T-helper 1 cell (primary cell): ENCODE measurements at places on chromosomes 7 and 10.

DNA sequence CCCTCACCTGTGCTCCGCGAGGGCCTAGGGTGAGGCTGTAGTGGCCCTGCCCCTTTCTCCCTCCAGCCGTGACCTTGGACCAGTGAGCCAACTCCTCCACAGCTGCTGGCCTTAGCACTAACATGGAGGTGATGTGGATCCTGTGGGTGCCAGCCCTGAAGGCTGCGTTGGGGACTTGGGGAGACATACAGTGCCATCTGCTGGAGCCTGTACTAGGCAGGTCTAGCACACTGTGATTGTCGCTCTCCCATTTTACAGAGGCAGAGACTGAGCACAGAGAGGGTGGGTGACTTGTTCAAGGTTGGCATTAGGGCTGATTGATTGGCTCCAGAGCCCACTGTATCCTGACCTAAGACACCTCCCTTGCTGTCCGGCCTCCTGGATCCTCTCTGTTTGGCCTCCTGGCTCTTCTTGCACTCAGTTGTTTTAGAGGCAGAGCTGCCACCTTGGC lies 37.6 kb downstream of the PRF1 start:
- no peak for DNase-seq

DNA sequence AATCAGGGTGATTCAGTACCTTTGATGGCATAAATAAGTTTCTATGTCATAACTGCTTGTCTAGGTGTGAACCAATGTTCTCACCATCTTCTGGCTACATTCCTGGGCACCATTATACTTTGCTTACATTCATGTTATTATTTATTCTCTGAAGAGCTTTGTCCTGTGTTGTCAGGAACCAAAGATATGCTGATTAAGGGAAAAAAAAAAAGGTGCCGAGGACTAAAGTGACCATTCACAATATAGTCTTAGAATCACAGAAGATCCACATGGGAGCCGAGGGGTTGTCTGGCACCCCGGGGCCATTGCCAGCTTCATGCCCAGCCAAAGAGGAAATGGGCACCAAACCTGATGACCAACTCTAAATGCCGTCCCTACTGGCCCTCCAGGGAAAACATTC lies 329.2 kb upstream of the NFE2L3 start:
- no peak for DNase-seq

DNA sequence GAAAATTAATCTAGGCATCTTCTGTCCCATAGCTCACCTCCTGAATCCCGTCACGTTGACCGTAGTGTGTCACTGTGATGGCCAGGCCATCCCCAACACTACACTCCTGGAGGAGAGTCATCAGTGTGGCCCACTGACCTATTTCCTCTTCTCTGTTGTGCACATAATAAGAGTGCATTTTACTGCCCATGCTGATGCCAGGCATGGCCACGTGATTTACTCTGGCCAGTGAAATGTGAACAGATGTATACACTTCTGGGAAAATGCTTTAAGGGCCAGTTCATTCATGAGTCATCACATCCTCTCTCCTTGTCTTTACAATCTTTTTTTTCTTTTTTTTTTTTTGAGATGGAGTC lies 101.9 kb upstream of the PIP4K2A start:
- DNase-seq = no peak

- DNase-seq = no peak
These were observed 30.5 kb downstream of the SLC13A4 start for GRCh38 chr7:135697276-135698049.

GRCh38 chr10:5806745-5807144 lies 6.5 kb downstream of the GDI2 start:
- no peak for DNase-seq

- no peak for DNase-seq
These were observed 167.4 kb downstream of the CSTF2T start for GRCh38 chr10:51532044-51532443.

- no peak for DNase-seq
These were observed 1.6 kb upstream of the ZC3HAV1 start for GRCh38 chr7:139111147-139111546.

DNA sequence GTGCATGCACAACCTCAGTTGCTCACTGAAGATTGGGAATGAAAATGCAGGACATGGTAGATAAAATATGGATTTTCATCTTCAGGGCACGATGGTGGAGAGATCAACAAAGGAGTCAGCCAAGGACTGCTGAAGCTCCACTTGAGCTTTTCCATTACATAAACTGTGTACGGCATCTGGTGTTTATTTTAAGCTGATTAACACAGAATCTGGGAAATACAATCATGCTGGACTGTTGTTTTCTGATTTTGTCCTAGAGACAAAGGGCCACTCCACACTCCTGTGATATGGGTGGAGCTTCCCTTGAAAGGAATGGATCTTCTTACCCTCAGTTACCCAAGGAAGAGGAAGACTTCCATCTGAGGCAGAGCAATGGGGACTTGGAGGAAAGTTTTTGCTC lies 120.6 kb downstream of the SAMD9 start:
- DNase-seq = no peak

- peak; percentile 59 for DNase-seq
These were observed 1.8 kb downstream of the GOLGA7B start for GRCh38 chr10:97851341-97852001.

- no peak for DNase-seq
These were observed 3.7 kb upstream of the MCU start for GRCh38 chr10:72688208-72688651.

DNA sequence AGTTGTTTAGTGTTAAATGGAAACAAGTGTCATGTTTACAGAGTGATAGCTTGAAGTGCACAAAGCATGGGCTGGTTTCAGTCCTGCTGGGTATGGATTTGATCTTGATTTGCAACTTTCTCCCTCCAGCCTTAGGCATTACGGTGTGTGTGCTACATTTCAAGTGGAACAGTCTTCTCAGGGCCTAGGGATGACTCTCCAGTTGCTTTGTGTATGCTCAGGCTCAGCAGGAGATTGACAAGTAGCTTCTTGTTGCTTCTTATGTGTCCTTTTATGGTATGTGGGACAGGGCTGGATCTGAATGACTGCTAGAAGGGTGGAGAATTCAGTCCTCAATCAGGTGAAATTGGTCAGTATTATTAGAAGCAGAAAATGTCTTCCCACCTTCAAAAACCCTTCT lies 51.3 kb upstream of the PLEKHA1 start:
- DNase-seq = no peak

GRCh38 chr10:124678557-124679240 lies 65.5 kb downstream of the FAM53B start:
- DNase-seq = peak; percentile 41

DNA sequence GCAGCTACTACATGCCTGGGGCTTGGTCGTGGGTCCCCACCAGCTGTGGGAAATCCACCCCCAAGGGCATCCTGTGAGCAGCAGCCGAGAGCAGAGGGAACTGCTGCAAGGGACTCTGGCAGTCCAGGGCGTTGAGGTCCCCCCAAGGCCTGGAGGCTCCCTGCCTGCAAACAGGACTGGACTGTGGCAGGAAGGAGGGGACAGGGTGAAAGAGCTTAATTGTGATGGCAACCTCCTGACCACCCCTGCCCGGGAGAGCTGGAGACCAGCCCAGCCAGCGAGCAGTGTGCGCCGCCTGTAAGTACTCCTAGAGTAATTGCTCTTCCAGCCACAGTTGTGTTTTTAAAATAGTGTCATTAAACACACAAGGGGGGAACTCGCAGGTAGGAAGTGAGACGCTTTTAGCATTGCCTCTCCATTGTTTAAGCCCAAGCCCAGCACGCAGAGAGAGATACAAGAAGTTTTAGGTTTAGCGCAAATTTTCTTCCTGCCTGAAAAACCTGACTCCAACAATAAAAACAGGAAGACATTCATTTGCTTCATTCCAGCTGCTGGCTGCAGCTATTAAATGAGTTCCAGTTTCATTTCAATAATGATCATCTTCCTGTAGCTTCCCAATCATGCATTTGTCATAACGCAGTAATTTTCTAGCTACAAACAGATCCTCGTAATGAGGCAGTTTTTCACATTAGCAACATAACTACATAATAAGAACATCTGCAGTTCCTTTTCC lies 111.1 kb downstream of the EBF3 start:
- no peak for DNase-seq

DNA sequence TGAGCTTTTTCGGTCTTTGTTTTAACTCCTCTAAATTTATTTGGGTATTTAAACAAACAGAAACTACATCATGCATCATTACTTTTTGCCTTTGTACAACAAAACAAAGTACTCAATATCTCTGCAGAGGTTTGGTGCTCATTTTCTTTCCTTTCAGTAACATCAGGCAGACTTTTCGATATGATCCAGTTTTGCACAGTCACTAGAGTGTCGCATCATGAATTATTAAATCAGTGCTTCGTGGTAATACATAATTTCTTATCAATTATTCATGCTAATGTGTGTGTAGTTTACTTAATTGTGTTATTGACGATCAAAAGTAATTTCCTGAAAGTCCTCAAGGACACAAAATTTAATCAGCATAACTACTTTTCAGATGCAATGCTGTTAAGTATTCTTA lies 31.8 kb downstream of the DRGX start:
- DNase-seq = no peak

DNA sequence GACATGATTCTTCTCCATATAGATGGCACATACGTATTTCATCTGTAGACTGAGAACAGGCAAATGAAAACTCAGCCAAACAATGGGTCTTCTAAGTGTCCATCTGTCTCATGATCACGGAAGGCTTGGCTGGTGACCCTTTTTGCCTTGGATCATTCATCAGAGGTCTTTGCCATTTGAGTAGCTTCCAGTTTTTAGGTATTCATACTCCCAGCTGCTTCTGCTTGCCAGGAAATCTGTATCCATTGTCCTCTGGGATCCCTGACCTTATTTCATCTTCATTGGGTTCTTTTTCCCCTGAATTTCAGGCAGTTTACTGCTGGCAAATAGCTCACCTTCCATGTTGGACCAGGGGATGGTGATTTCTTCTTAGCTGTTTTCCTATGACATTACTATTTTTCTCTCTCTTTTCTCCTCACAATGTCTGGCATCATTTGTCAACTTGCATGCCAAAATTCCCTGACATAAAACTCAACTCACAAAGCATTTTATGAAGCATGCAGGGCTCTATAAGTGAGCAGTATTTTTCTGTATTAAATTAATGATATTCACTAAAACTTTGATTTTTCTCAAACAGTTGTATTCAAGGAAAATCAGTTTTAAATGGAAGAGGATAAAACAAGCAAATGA lies 241.2 kb downstream of the DNAJB9 start:
- no peak for DNase-seq

- DNase-seq = no peak
These were observed 349 bp upstream of the ERVW-1 start for GRCh38 chr7:92478095-92478494.

- no peak for DNase-seq
These were observed 14.9 kb downstream of the CCL26 start for GRCh38 chr7:75756991-75757676.

DNA sequence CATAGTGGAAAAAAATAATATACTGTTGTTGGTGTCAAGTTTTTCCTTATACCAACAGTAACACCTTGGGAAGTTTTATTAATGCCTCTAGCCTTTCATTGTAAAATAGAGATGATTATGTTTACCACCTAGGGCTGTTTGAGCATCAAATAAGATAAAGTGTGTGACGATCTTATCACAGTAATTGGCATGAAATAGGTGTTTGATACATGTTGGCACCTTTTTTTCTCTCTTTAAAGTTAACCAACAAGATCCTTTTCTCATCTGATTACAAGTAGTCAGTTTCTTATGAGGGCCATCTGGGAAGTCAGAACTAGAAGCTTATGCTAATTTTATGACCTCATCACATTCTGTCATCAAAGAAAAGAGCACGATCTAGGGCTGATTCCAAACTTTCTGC lies 669.5 kb downstream of the CCSER2 start:
- no peak for DNase-seq

GRCh38 chr7:148303295-148304082 lies 287.1 kb upstream of the C7orf33 start:
- DNase-seq = no peak

- DNase-seq = no peak
These were observed 12.7 kb downstream of the MYO1G start for GRCh38 chr7:44965937-44966730.

DNA sequence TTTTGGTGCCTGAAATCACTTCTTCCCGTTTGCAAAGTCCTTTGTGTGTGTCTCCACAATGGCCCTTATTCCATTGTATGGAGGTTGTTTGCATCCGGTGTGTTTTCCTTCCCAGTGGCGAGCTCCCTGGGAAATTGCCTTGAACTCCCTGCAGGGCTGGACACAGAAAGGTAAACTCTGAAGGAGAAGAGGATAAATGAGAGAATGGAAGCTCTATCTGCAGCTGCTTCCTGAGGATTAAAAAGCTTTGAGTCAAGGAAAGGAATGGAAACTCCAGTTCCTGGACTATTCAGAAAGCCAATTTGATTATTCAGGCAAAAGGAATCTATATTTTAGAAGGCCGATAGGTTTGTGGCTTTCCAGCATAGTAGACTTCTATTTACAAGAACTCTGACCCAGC lies 4.4 kb upstream of the GRK5 start:
- no peak for DNase-seq

- no peak for DNase-seq
These were observed 78.9 kb upstream of the DDC start for GRCh38 chr7:50644114-50644513.

- no peak for DNase-seq
These were observed 10.4 kb downstream of the TM9SF3 start for GRCh38 chr10:96576277-96576980.

DNA sequence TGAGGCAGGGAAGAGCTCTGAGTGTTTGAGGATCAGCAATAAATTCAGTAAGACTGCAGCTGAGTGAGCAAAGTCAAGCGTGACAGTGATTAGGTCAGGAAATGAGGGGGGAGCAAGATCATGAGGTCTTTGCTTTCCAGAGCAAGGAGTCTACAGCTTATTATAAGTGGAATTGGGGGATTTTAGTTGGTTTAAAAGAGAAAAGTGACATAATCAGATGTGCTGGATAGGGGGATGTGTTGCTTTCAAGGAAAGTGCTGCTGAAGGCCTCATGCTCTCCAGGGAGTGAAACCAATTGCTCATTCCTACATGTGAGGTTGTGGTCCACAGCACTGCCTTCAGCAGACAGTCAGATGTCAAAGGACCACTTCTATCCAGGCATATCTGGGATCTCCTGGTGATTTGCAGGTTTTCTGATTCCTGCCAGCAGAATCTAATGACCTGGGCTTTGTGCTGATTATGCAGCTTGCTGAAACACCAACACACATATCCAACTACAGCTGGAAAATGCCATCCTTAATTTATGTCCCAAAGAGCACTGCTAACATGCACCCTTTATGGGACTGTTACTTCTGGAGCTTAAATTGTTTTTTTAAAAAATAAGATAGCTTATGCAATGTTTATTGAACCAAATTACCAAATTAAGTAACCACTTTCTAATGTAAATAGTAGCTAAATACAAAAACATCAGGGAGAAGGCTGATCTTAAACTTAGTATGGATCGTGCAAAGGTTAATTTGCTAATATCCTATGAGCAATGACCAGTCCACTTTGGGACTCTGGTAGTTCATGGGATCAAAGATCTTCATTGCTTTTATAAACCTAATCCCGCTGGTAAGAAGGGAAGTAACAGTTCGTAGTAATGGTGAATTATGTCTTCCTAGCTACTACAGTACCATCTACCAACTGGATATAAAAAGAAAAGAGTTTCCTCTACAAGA lies 607.6 kb downstream of the KCNMA1 start:
- DNase-seq = no peak

DNA sequence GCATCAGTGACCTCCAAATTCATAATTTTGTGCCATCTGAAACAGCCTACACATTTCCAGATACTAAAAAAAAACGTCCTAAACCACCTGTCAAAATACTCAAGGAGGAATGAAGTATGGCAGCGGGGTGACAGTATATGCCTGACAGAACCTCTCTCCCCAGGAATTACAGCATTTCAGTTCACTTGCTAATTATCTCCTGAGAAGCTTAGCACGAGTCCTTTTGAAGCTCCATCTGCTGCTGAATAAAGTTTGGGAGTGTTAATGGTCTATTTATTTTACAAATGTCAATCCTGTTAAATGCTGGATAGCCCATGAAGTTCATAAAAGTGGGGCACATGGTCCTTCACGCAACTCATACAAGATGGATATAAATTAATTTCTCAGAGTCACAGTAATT lies 29.4 kb upstream of the ANLN start:
- DNase-seq = no peak
